NCI-H1436 (cell line): ENCODE measurements at places on chromosomes 5 and 9.

DNA sequence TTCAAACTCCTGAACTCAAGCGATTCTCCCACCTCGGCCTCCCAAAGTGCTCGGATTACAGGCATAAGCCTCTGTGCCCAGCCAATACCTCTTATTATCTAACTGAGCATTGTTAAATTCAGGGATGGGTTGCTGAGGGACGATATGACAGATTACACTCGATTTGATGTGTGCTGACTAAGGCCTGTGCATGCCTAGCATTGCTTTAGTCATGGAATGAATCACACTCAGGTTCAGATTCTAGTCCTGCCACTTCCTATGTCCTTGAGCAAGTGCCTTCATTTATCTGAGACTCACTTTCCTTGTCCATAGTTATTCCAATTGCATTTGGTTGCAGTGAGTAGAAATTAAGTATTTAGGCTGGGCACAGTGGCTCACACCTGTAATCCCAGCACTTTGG lies 19.5 kb downstream of the THBS4 start:
- DNase-seq: no peak

GRCh38 chr5:61964201-61964600 lies 341.8 kb upstream of the KIF2A start:
- DNase-seq: no peak

GRCh38 chr9:6777213-6777902 lies 19.6 kb downstream of the KDM4C start:
- no peak for DNase-seq

- no peak for DNase-seq
Observed at GRCh38 chr5:71884926-71885325, 165.9 kb downstream of the CARTPT start.

DNA sequence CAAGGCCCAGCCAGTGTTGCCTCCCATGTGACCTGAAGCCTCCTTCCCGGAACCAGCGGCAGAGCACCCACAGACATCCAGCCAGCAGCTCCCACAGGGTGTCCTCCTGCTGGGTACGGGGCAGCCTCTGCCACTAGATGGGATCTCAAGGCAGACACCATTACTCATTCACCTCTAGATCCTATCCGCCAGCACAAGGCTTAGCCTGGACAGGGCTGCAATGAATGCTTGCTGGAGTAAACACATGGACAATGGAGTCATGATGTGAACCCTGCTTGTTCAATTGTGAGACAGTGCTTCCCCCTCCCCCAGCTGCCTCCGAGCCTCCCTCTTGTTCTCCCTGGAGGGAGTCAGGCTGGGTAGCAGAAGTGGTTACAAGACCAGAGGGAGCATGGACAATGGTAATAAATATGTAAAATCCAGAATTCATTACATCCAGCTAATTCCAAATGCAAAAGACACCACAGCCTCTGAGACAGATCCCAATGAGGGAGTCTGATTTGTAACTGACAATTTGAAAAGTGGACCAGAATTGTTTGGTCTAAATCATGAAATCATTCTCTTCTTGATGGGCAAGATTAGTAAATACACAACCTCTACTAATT lies 132.0 kb downstream of the CRB2 start:
- DNase-seq: no peak

- no peak for DNase-seq
Observed at GRCh38 chr5:24623031-24623430, 21.7 kb downstream of the CDH10 start.

DNA sequence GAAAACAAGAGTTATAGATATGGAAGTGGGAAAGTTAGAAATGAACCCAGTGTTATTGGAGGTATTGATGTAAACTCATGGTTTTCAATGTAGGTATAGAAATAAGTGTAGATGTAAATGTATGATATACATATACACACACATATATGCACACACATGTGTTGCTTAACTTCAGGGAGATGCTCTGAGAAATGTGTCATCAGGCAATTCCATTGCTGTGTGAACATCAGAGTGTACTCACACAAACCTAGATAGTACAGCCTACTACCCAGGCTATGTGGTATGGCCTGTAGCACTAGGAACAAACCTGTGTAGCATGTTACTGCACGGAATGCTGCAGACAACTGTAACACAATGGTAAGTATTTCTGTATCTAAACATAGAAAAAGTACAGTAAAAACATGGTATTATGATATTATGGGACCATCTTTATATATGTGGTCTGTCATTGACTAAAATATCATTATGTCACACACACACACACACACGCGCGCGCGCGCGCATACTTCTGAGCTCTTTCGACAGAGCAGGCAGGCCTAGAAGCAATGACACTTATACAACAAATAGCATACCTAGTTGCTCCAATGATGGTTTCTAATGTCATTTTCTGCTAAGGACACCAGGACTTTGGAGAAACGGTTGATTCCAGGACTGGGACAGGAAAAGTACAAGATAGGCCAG lies 86.6 kb downstream of the MACROH2A1 start:
- no peak for DNase-seq
